ENCODE measurements at places on chromosomes 3 and 15.

DNA sequence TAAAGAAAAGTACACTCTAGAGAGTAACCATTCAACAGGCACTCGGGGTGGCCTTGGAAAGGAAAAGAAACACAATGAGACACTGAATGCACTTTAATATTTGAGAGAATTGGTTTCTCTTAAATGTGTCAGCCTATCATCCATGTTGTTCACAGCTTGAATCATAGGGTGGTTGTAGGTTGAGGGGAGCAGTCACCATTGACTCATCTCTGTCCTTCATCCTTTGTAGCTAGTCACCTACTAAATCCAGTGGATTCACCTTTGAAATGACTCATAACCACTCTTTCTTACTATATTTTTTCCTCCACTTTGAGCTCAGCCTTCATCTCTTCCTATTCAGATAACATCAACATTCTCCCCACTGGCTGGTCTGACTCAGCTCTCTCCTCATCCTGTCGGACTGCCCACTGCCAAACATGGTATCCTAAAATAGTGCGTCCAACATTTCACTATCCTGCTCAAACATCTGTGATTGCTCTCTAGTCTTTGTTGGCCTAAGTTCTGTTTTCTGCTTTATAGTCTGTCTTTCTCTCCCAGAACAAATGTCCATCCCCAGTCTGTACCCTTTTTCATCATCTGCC lies 182.7 kb upstream of the GADL1 start:
- no peak for DNase-seq

- no peak for DNase-seq
These were observed 1.7 kb downstream of the CCDC9B start for GRCh38 chr15:40338921-40339620.

- DNase-seq, result no peak
These were observed 53.8 kb downstream of the MGLL start for GRCh38 chr3:127768346-127769008.

DNA sequence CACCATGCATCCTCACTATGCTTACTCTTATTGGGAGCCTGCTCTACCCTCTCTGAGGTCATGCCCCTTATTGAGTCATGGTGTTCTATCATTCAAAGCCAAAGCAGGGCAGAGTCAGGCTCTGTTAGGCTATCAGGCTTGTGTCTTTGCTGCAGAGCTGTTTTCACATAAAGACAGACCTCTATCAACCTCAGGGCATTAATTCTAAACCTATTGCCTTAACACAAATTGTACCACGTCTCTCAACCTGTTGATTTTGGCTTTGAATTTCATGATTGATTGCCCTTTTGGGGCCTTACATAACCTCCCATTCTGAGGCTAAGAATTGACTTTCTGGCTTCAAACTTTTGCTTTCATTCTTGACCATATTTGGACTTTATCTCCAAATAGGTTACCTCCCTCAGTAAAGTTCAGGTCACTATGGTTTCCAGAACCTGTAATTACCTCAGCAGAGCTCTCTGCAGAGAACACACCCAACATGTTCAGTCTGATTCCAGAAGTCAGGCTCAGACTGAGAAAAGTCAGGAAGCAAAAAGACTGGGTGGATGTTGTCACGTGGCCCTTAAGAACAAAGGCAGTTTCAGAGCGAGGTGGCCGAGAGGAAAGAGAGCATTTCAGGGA lies 221.4 kb upstream of the NANOGP8 start:
- DNase-seq, result no peak

DNA sequence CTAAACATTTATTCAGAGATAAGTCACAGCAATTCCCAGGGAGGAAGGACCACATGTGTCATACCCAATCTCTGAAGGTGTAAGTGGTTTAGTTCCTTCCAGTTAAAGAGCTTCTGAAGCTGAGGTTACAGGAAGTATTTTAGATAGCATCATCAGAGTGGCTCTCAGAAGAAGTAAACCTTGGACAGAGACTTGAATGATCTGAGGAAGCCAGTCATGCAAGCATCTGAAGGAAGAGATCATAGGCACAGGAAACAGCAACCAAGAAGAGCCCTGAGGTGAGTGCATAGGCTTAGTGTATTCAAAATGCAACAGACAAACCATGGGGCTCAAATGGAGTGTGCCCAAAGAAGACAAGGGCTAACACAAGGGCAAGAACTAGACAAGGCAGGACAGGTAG lies 210.3 kb downstream of the ULK4 start:
- no peak for DNase-seq
